Tibial nerve (tissue), 4 donors: ENCODE measurements at places on chromosomes 4 and X. TPM values are rescaled to one million over a fixed set of nuclear protein-coding genes. Genes with fewer than 3 reads are reported as not detected.

The STOX2 gene
- 11.9 TPM for total RNA-seq

The P2RY4 gene
- total RNA-seq = 1.8 TPM

The DRD5 gene
- total RNA-seq = not detected

The GPR34 gene
- total RNA-seq = 8.7 TPM

The BGN gene
- total RNA-seq = 54.2 TPM

The MAGEB17 gene
- total RNA-seq = not detected

The FRMD7 gene
- total RNA-seq = not detected

The USP11 gene
- 54.6 TPM for total RNA-seq

The SLC34A2 gene
- not detected for total RNA-seq

The KLHL34 gene
- not detected for total RNA-seq

The MMGT1 gene
- 24.1 TPM for total RNA-seq

The IGSF1 gene
- 11.4 TPM for total RNA-seq

The FGD1 gene
- total RNA-seq = 9.3 TPM

The CTAG2 gene
- total RNA-seq = not detected

The DCAF4L1 gene
- 0.21 TPM for total RNA-seq

DNA sequence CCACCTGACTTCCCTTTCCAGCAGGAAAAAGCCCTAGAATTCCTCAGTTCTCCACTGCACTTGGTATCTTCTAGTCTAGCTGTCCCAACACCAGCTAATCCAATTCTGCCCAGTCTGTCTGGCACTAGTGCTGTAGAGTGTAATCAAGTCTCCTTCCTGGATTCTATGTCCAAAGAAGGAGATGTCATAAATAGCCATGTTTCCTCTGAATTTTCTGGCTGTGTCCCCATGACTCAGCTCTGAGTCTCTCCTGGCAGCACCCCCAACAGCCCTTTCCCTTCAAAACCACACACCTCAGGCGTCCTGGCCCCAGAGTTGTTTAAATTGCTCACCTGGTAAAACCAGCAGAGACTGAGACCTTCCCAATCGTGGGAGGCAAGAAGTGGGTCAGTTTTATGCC is 197.2 kb downstream of the GRXCR1 start:
- no peak for DNase-seq

DNA sequence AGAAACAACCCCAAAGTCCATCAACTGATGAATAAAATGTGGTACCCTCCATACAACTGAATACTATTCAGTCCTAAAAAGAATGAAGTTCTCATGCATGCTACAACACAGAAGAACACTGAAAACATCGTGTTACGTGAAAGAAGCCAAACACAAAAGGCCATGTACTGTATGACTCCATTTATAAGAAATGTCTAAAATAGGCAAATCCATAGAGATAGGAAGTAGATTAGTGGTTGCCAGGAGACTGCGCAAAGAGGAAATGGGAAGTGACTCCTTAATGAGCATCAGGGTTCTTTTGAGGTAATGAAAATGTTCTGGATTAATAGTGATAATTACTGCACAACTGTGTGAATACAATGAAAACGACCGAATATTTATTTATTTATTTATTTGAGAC is 23.4 kb downstream of the FBXW7 start:
- DNase-seq = no peak

DNA sequence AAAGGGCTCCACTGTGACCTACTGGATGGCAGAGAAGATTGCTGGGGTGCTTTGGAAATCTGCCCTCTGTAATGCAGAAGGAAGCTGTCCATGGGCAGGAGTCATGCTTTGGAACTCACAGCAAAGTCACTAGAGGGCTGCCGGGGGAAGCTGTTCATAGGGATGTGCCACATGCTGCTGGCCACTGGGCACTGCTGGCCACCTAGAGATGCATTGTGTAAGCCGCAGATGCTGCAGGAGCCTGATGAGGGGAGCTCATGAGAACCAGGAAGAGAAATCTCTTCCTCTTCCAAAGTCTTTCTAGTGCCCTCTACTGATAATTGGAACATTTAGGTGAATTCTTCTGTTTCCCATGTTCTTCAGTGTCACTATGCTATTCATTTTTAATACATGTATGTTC is 31.2 kb upstream of the UXT start:
- no peak for DNase-seq

DNA sequence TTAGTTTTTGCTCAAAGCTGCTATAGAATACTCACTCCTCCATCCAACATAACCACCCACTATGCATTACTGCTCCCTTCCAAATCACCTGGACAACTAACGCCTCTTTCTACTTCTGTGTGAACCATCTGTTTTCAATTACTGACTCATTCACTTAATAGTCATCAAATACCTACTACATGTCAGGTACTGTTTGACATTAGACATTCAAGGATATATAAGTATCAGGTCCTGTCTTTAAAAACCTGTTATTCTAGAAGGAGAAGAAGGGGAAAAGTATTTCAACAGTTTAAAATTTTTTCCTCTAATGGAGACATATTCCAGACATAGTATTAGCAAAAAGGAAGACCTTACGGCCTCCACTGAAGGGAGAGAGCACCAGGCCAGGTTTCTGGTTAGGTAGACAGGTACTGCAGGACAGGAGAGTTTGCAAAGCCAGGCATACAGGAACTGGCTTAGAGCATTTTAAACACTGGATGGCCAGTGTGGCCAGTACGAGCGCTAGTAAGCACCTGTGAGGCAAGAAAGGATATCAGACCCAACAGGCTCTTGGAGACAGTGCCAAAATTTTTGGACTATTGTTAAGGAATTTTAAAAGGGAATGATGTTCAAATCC is 39.0 kb downstream of the SH3RF1 start:
- DNase-seq = no peak

DNA sequence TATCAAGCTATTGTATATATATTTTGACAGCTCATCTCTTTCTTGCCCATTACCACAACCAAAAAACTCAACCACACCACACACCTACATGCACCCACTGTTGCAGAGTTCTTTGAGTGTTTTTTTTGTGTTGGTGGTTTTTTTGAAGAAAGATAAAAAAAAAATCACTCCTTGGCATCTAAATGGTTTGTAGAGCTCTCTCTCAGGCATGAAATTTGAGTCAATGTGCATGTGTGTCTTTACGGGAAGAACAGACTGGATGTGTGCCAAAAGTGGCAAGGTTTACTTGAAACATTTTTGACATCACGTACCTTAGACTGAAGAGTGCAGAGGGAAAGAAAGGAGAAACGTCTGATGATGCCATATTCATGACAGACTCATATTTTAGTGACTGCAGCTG is 154.2 kb downstream of the FHIP1A start:
- DNase-seq = no peak

DNA sequence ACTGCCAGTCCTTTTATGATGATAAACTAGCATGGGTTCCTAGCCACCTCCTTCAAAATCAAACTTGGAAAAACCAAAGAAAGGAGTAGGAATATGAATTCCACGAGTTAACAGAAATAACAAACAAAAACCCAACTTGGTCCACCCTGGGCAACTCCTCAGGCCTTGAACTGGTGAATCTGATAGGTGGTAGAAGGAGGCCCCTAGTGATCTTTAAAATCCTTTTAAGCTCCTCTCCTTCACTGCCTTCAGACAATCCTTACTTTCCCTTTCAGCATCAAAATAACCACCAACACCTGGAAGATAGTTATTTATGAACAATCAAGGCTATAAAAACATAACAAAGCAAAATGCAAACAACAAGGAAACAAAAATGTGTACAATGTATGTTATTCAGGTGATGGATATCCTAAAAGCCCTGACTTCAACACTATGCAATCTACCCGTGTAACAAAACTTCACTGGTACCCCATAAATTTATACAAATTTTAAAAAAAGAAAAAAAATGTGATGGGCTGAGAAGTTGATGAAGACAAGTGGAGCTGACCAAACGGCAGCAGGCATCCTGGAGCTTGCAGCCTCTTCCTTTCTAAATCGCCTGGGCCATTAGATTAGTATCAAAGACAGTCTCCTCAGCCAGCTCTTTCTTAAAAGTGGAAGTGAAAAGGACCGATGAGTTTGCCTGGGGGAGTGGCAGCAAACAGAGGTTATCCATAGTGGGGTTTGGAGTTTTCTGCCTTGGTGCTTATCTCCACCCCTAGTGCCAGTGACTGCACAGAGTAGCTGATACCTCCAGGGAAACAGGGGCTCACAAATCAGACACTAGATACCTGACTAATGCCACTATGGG is 179.6 kb downstream of the TMA16 start:
- no peak for DNase-seq

- no peak for DNase-seq
Measured at GRCh38 chr4:54542540-54543041, 115.2 kb upstream of the KIT start.

- DNase-seq = no peak
Measured at GRCh38 chrX:133151336-133151735, 54.4 kb upstream of the USP26 start.

GRCh38 chr4:59608466-59608865 is 1591.7 kb upstream of the ADGRL3 start:
- DNase-seq = no peak

DNA sequence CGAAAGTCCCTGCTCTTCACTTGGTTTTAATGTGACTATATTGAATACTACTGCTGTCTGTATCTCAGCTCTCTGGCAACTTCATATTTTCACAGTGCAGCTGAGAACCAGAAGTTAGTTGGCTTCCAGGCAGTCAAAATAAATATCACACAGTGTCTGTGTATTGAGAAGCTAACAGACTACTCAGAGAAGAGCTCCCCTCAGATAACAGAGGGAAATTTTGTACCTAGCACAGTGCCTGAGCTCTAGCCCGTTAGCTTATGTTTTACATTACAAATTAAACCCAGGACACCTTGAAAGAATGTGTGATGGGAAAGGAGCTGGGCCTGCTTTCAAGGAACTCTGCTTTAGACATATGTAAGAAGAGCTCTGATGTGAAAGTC is 22.7 kb downstream of the JADE1 start:
- DNase-seq = no peak

DNA sequence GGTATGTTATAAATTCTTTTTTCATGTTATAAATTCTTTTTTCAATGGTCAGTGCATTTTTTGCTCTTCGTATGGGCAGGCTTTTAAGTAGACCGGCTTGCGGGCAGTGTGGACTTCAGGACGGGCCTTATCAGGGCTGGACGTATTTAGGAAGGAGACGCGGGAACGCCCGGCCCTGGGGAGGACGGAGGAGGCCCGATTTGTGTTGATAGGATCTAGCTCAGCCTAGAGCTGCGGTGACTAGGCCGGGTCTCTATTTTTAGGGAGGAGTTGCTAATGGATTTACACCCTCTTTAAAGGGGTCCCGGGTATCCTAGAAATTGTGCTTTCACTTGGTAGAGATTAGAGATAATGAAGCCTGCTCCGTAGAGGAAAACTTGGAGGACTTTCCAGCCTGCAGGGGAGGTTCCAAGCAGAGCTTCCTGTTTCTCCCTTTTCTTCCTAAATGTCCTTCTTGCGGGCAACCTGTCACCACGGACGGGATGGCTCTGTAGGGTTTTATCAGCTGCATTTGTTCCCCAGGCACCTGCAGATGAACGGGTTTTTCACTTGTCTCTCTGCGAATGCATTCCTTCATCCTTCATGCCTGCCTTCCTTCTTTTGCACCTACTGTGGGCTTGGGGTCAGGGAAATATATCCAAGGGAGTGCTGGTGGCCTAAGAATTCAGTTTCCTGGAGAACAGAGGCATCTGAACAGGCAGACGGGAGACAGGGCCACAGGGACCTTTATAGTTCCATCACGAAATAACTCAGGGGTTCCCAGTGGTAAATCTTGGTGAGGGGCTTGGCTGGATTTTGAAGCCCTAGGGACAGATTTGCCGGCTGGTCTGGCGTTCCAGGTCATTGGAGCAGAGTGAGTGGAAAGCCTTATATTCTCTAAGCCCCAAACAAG is 1.4 kb downstream of the CD99 start:
- no peak for DNase-seq

DNA sequence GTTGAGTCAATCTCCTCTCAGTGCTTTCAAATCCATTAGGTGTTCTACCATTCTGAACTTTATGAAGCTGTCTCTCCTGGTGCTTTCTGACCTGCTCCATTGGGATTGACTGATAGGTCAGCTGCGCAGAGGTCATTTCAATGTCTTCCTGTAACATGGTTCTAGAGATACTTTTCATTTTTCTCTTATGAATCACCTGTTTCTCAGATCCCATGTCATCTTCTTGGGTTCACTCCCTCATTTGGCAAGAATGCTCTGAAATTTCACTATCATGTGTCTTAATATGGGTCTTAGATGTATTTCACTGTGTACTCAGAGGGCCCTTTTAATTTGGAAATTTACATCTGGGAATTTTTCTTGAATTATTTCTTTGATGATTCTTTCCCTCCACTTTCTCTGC is 13.8 kb upstream of the PGM2 start:
- no peak for DNase-seq

GRCh38 chrX:116290359-116290758 is 119.8 kb downstream of the AGTR2 start:
- DNase-seq = no peak

GRCh38 chrX:101986586-101986985 is 54.8 kb upstream of the ZMAT1 start:
- no peak for DNase-seq

DNA sequence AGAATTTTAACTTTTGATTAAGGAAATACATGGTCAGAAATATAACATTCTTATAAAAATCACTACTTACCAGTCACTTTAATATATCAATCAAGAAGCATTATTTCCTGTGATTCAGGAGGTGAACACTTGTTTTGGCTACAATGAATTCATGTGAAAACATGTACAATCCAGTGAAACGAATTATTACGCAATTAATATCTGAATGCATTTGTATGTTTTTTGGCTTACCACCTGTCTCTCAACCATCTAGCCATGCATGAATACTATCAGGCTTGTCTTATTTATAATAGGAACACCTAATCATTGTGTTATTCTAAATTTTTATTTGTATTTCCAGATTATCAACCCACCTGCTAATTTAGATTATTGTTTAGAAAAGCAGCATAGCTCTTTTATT is 44.6 kb upstream of the VCX start:
- DNase-seq = no peak

GRCh38 chr4:100348473-100348872 is 158.2 kb upstream of the DDIT4L start:
- DNase-seq = no peak

DNA sequence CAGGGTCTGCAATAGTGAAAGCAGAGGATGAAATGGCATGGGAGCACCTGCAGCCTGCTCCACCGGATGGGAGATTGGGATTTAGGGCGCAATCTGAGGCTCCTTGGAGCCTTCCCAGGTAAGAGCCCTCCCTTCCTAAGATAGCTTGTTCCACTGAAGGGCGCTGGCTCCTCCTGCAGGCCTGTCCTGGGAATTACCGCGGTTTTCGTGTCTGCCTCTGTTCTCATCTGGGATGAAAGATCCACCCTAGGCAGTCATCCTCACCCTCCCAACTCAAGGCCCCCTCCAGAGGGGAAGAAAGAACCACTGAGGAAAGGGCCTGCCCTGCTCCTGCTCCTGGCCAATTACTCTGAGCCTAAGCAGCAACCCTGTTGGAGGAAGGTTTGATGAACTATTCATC is 547.5 kb downstream of the SMARCA1 start:
- peak; percentile 4 for DNase-seq

DNA sequence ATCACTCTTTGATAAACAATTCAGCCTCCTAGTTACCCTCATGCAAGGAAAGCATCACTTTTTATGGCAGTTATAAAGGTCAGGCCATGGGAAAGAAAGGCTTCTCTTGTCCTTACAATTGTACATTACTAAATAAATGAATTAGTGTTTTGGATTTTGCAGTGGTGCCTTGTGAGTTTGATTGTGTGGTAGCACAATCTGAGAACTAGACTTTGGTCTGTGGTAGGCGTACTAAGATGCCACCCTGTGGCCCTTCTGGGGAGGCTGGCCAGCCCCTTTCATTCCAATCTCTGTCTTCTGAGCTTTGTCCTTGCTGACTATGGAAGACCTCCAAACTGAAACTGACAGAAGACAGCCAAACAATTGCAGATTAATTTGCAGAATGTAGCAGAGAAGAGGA is 14.6 kb upstream of the HNRNPD start:
- DNase-seq = no peak

GRCh38 chr4:185004562-185005218 is 13.6 kb upstream of the HELT start:
- peak; percentile 12 for DNase-seq
